ENCODE measurements at places on chromosomes 5 and 9. TPM values are rescaled to one million over a fixed set of nuclear protein-coding genes. Genes with fewer than 3 reads are reported as not detected.
A peak's percentile ranks its signal among the peaks of the same experiment; 100 is the strongest.

Gene AK8
- total RNA-seq: not detected

Gene PCDHGC5
- not detected for total RNA-seq

Gene MYMK
- not detected for total RNA-seq

Gene OTP
- total RNA-seq: not detected

Gene POLK
- 41.6 TPM for total RNA-seq

Gene STXBP1
- 26.5 TPM for total RNA-seq

Gene PITX1
- 0.78 TPM for total RNA-seq

Gene SPIN1
- 31.4 TPM for total RNA-seq

Gene GBGT1
- 8.2 TPM for total RNA-seq

Gene LECT2
- not detected for total RNA-seq

- DNase-seq: no peak
Observed at GRCh38 chr9:83933790-83934189, 12.6 kb upstream of the KIF27 start.

GRCh38 chr5:67416986-67417385 is 220.4 kb upstream of the CD180 start:
- no peak for DNase-seq

- DNase-seq: no peak
Observed at GRCh38 chr9:15231788-15232635, 75.0 kb downstream of the TTC39B start.

- no peak for DNase-seq
Observed at GRCh38 chr5:175692996-175693710, 35.3 kb downstream of the HRH2 start.

DNA sequence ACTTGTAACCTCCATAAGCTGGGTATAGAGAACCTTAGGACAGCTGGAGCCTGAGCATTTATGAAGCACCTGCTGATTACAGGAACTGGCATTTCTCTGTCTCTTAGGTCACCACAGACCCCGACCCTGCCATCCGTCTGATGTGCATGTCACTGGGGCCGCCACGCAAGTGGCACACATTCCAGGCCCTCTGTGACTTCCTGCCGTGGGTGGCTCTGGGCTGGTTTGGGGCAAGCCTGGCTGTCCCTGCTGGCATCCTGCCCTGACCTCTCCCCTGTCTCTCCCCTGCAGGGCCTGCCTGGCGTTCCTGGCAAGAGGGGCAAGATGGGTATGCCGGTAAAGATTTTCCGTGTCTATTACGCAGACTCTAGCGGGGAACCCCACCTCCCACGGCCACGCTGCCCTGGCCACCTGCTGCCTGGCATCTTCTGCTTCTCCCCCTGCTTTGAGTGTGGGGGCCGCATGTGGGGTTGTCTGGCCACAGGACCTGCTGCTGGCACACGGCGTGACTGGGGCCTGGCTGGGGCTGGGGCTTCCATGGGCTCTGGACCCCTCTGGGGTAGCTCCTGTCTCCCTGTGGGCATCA is 55.4 kb downstream of the COL27A1 start:
- DNase-seq: no peak

- DNase-seq: no peak
Observed at GRCh38 chr5:175795959-175796358, 75.4 kb upstream of the CPLX2 start.

DNA sequence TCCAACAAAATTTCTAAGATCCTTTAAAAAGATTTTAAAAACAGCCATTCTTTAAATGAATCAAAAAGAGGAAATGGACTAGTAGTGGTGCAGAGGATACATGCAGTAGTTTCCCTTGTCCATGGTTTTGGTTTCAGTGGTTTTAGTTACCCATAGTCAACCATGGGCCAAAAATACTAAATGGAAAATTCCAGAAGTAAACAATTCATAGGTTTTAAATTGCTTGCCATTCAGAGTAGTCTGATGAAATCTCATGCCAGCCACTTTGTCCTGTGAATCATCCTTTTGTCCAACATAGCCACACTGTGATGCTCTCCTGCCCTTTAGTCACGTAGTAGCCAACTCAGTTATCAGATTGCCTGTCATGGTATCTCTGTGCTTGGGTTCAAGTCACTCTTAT is 286.1 kb downstream of the ANXA1 start:
- no peak for DNase-seq

DNA sequence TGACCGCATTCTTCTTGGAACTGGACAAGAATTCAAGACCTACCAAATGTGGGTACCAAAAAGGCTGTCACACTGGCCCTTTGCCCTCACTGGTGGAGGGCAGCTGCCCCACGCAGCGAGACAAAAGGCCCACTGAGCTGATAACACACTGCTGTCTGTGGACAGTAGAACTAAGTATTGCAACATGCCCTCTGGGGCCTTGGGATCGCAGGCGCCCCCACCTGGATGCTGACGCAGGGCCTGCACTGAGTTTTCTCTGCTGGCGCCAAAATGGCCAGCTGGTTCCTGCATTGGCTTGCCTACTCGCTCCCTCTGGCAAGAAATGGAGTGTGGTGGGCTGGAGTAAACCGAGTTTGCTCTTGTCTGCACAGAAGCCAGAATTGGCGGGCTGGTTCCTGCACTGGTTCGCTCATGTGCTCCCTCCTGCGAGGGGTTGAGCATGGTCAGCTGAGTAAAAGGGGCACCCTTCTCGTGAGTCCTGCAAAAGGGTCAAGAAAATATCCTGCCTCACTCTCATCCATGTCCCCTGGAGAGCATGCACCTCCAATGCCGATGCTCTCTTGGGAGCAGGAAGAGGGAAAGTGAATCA is 55.7 kb downstream of the NXNL2 start:
- DNase-seq: no peak

GRCh38 chr9:112349008-112349333 is 15.6 kb upstream of the PTBP3 start:
- DNase-seq: no peak

- no peak for DNase-seq
Observed at GRCh38 chr5:124262991-124263571, 483.4 kb downstream of the ZNF608 start.

DNA sequence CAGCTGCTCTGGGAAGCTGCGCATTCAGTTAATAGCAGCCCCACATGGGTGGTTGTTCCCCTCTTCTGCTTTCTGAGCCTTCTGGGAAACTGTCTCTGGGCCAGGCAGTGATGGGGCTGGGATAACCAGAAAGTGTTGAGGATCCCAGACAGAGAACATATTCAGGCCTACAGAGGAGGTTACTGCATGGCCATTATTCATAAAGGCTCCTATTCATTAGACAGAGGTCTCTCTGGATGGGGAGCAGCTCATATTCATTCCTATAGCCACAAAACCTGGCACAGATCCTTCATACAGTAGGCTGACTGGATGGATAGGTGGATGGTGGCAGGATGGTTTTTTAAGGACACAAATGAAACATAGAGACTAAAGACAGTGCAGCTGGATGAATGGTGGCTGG is 76.3 kb downstream of the HSPA4 start:
- no peak for DNase-seq

DNA sequence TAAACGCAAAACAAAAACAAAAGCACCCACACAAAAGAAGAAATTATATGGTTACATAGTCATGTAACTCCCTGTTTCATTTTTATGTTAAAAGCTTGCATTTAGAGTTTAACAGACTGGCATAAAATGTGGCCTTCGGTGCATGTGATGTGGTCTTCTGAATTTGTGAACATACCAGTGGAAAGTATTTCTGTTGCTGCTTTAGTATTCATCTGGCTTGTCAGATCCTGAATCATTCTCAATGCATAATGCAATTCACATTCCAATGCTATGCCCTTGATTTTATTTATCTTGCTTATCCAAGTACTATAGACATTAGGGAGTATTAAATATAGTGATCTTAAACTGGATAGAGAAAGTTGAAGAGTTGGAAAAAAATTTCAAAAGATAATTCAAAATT is 740.2 kb upstream of the ZNF608 start:
- no peak for DNase-seq

- DNase-seq: no peak
Observed at GRCh38 chr9:113632776-113633590, 169.5 kb downstream of the RGS3 start.

DNA sequence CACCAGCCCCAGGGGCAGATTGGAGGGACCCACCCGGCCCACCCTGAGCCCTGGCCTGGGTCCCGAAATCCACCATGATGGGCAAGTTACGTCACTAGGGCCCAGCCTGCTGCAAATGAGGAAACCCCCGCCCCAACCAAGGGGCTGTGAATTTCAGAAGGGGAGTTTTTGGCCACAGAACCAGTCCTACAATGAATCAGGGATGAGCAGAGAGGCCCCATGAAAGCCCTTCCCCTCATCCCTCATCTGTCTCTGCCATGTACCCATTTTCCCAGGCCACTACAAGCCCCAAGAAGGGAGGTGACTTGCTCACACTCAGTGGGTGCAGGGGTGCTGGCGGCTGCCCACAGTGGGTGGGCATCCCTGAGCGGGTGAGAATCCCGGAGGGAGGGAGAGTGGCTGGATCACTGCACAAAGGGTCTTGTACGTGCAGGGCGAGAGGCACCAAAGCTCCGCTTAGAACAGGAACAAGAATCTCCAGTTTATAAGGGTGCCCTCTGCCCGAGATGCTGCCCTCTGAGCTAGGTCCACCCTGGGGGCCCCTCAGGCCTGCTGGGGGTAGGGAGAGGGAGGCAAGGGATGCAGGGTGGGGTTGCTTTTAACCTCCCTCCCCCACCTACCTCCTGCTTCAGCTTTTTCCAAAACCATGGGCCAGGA is 10.4 kb upstream of the TCF7 start:
- DNase-seq: no peak

- no peak for DNase-seq
Observed at GRCh38 chr5:68170826-68171558, 44.6 kb upstream of the PIK3R1 start.

DNA sequence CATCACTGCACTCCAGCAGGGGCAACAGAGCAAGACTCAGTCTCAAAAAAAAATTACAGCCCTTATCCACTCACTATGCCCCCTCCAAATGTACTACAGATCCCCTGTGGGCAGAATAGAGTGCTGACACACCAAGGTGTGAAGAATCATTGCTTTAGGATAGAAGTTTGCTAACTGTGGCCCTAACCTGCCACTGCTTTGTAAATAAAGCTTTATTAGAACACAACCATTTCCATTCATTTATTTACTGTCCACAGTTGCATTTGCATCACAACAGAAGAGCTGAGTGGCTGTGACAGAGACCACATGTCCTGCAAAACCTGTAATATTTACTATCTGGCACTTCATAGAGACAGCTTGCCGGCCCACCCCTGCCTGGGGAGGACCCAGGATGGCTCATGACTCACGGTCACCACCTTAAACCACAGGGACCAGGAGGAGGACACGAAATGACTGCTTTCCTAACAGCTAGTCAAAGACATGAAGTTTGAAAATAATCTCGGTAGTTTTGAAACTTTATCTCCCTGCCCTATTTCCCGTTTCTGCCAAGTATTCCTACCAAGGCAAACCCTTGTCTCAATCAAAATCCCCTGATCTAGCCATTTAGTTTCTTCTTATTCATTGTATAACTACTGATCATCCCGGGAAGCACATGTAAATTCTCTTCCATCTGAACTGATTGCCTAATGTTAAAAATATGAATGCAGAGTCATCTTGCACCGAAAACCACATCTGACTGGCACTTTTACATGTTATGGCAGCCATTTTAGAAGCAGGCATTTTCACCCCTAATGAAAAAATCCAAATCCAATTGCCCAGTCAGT is 206.1 kb downstream of the SLIT3 start:
- DNase-seq: no peak

GRCh38 chr9:127777368-127777980 is 992 bp downstream of the SH2D3C start:
- peak; percentile 79 for DNase-seq

DNA sequence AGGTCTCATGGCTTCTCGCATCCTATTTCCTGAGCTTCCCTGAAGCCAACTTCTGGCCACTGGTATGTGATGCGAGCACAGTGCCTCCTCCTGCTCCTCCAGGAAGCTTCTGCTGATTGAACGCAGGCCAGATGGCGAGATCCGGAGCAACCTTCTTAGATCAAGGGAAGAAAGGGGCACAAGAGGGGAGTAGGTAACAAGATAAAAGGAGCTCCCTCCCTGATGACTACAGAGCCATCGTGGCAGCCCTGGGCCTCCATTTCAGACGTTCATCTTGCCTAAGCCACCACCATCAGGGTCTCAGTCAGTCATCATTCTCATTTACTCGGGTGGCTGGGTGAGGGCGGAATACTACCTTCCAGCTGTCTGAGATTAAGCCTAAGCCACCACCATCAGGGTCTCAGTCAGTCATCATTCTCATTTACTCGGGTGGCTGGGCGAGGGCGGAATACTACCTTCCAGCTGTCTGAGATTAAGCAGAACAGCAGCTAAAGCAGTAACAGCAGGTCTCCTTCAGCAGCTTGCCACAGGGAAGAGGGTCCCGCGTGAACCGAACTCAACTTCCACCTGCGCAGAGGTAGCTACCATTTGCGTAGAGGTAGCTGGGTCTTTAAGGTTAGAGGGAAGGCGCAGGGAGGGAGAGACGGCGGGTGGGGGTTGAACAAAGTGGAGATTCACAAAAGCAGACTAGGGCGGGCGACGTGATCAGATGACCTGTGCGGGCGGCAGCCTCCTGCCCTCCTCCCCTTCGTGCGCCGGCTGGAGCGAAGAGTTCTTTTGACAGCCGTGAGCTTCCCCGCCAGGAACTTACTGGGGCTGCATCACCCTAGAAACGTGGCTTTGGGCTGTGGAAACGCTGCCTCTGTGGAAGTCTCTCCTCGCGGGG is 27.9 kb upstream of the MGAT1 start:
- DNase-seq: peak; percentile 91

- DNase-seq: no peak
Observed at GRCh38 chr9:20407013-20407412, 215.3 kb downstream of the MLLT3 start.

DNA sequence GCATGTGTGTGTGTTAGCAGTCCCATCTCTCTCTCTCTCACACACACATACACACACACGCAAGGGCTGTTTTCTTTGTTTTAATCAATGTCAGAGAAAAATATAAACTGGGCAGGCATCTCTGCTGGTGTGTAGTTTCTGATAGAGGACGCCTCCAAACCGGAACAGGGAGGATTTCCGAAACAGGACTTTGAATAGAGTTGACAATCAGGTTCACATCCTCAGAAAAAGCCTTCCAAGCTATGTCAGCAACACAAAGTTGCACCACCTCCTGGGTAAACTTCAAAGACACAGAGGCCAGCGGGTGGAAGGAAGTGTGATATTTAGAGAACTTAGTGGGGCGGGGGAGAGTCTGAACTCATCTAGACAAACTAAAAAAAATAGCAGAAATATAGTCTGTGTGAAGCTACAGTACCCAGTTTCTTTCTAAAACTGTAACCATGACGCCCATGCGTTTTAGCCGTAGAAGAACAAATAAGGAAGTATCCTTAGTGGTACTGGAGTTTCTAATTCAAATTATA is 1.2 kb downstream of the ST8SIA4 start:
- peak; percentile 91 for DNase-seq

Measured in activated CD4-positive, alpha-beta T cell treated with anti-CD3 and anti-CD28 coated beads, Interleukin-2, amount 10 ng/mL, durations not matched to agents 24 days and 14 days (primary cell).